ENCODE measurements at places on chromosomes 6 and 20.

- DNase-seq: no peak
Observed at GRCh38 chr6:135306740-135307420, 125.8 kb downstream of the MYB start.

GRCh38 chr6:14258117-14258516, 140.5 kb downstream of the CD83 start:
- DNase-seq: no peak

DNA sequence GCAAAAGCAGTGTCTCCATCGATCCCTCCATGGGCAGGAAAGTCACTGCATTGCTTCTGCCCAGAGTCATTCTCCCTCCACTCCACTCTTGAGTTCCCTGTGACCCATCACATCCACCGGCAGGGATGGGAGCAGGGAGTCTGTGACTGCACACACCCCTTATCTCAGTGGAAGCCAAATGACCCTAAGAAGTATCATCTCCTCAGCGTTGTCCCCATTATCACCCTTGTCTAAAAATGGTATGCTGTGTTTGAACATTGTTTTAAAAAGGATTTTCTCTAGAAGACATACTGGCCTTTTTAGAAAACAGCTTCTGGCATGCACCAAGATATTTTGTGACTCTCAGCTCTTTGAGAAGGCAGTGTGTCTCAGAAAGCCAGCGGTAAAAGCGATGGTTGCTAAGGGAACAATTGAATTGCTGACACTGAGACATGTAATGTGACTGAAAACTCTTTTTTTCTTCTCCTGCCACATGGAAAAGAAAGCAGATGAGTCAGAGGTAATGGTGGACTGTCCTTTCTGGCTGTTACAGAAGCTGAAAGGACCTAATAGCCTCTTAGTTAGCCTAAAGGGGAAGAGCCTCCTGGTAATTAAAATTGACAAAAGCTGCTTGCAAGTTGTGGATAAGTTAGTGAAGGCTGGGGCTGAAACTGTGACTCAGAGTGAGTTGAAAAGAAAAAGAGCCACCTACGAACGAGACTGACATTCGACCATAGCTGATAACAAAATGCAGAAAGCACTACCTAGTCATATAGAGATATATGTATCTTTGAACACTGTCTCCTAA, 120.5 kb downstream of the MAP3K7 start:
- no peak for DNase-seq

GRCh38 chr6:49551078-49551865, 804 bp downstream of the C6orf141 start:
- no peak for DNase-seq

DNA sequence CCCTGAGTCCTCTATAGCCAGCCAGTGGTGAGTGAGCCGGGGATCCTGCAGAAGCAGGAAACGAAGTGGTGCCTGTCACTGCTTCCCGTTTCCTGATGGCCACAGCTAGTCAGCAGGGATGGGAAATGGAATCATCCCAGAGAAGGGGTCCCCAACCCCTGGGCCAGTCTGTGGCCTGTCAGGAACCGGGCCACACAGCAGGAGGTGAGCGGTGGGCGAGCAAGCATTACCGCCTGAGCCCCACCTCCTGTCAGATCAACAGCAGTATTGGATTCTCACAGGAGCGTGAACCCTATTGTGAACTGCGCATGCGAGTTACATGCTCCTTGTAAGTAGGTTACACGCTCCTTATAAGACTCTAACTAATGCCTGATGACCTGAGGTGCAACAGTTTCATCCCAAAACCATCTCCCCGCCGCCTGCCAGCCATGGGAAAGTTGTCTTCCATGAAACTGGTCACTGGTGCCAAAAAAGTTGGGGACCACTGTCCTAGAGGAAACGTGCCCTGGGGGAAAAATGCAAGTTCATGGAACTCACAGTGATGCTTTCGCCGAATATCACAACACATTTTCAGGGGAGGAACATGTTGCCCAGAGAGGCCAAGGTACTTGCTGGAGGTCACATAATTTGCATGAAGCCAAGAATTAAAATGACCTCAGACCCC, 113.8 kb downstream of the JPH2 start:
- no peak for DNase-seq

GRCh38 chr6:154921482-154921881, 73.6 kb upstream of the TIAM2 start:
- DNase-seq: peak; percentile 12

DNA sequence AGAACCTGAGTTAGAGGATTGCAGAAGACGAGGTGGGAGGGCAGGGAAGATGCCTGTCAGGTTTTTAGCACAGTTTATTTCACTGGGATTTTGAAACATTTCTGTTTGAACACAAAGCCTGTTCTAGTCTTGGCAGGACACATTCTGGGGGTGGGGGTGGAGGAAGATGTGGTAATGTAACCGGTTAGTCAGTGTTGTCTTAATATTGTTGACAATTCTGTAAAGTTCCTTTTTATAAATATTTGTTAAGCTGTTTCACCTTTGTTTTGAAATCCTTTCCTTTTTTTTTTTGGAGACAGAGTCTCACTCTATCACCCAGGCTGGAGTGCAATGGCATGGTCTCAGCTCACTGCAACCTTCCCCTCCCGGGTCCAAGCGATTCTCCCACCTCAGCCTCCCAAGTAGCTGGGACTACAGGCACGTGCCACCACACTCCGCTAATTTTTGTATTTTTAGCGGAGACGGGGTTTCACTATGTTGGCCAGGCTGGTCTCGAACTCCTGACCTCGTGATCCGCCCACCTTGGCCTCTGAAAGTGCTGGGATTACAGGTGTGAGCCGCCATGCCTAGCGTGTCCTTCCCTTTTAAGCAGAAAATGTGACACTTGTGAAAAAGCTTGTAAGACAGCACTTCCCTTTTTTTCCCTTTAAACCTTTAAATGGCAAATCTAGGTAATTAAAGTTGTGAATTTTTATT, 20.2 kb downstream of the SLC9A8 start:
- DNase-seq: no peak

- DNase-seq: no peak
Observed at GRCh38 chr6:115932481-115932880, 128.2 kb downstream of the FRK start.

DNA sequence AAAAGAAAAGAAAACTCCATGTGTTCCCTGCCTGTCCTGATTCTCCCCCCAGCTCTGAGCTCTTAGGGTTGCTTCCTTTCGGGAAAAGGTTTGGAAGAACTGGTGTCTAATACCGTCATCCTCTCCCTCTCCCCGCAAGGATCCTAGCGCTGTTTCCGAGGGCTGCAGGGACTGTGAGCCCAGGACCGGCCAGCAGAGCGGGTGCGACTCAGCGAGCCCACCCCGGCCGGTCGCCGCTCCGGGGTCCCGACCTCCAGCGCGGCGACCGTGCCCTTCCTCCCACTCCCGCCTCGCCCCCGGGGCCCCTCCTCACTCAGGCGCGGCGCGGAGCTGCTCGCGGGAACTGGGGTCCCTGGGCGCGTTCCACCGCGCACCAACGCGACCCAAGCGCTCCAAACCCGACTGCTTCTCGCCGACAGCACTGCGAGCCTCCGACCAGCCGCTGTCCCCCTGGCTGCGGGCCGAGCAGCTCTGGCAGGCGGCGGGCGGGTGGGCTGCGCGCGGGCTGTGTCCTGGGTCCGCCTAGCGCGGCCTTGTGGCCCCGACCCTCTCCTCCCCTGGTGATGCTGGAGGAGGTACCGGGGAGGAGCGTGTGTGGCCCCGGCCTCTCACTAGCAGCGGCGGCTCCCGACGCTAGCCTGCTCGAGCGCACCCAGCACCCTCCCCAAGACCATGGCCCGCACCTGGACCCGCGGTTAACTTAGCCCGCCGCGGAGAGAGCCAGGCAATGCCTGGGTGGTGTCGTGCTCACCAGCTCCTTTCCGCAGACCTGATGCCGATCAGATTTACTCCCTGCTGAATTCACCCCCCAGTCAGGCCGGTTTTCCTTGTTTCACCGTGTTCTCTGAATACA, at the start of gene PLA2G7:
PLA2G7 (minus strand) TSS at position 509 of the 853 bp plus-strand sequence. CDS start 12,484 bp downstream, outside the sequence.
- no peak for DNase-seq

DNA sequence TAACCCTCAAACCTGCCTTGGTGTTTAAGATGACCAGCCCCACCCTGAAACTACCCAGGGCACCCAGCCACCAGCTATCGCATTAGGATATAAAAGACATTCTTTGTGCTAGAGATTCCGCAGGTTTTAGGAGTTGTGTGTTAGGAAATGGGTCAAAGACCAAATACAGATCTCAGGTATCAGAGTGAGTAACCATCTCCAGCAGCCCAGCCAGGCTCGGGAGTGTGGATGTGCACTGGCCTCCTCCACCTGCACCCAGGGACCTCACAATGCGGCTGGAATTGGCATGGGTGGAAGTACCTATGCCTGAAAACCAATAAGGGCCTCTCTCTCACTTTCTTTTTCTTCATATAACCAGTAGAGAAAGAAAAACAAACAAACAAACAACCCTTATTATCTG, 51.1 kb upstream of the CST7 start:
- DNase-seq: no peak

DNA sequence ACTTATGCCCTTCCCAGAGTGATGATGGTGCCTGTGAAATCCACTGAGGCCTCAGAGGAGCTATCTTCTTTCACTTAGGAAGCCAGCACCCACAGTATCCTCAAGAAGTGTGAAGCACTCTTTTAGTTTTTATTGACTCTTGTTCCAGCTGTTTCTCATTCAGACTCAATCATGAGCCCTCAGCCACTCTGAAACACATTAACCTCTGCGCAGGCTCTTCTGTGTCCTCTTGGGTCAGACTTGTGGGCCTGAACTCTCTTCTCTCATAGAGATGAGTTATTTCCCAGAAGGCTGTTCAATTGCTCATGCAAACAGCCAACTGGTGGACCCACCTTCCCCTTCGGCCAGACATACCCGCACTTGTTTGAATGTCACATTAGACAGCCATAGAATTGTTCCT, 27.8 kb upstream of the PREP start:
- no peak for DNase-seq

DNA sequence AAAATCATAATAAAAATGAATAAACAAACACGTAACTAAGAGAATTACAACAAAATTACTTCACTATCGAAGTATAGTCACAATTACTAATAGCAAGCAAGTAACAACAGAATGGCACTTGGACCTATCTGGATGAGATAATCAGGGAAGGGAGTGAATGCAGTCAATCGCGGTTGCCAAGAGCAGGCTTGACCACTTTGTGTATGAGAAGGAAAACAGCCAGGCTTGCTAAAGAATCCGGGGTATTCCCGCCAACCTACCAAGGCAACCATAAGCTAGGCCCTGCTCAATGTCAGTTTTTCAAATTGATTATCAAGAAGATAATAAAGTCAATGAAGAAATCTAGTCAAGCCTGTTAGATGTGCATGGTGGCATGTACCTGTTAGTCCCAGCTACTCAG, 39.7 kb downstream of the PXDC1 start:
- DNase-seq: no peak

DNA sequence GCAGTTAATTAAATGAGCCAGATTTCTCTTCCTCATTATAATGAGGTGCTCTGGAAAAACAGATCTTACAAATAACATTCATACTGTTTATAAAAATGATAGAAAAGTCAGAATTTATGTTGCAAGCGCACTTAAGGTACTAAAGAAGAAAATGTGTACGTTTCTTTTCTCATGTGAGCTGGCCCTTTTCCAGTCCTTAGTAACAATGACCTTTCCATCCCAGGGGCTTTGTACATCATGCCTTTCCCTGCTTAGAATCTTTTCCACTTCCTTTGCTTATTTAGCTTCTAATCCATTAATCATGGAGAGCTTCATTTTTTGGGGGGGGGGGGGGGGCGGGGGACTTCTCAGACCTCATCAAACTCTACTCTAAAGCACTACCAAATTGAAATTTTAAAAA, 4.8 kb downstream of the FBXO5 start:
- DNase-seq: no peak

DNA sequence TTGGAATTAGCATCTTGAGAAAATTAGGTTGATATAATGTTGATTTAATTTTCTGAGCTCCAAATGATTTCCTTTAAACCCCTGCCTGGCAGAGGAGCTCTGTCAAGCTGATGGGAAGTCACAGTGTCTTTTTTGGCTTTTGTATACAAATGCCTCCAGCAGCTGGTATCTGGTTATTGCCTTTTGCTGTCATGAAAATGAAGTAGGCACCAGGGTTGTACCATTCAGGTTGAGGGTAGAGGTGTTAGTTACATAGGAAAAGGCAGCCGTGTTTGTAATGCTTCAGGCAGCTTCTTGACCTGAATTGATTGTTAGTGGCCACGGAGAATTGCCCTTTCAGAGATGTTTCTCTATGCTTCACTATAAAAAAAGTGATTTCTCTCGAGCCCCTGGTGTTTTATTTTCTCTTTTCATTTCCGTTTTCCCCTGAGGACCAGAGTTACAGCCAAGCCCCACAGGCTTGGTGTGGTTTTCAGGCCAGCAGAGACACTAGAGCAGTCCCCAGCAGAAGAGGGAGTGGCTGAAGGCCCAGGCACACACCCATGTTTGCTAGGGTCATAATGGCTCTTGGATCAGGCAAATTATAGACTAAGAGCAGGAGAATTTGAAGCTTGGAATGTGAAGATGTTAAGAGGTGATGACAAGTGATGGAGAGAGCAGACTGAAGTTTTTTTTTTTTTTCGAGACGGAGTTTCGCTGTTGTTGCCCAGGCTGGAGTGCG, 21.6 kb downstream of the CMTR1 start:
- no peak for DNase-seq

- no peak for DNase-seq
Observed at GRCh38 chr6:166365806-166366205, 16.9 kb downstream of the MPC1 start.

GRCh38 chr6:215335-216034, 76.8 kb upstream of the DUSP22 start:
- DNase-seq: no peak

DNA sequence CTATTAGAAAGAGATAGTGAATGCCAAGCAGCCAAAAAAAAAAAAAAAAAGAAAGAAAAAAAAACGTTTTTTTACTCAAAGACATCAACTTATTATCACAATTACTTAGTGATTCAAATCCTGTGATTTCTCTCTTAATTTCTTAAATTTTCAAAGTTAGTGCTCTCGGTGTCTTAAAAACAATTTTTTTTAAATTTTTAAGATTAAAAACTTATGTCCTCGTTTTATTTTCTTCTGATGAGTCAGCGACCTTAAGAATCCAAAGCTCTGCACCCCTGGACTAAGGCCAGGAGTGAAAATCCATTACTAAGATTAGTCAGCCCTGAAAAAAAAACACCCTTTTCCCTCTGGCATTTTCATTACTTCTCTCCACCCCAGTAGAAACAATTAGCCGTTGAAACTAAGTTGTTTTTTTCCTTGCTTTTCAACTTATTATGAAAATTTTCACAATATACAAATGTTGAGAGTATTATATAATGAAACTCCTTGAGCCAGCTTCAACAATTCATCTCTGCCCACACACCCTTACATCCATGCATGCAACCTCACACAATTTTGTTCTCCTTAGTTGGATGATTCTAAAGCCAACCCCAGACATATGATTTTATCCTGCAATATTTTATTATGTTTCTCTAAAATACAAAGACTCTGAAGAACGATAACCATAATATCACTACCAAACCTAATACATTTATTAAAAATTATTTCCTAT, 85.6 kb upstream of the CARMIL1 start:
- no peak for DNase-seq

Data from GM12864 (cell line).